ENCODE measurements at places on chromosomes 6 and 20. TPM values are rescaled to one million over a fixed set of nuclear protein-coding genes. Genes with fewer than 3 reads are reported as not detected.
A peak's percentile ranks its signal among the peaks of the same experiment; 100 is the strongest.

DNA sequence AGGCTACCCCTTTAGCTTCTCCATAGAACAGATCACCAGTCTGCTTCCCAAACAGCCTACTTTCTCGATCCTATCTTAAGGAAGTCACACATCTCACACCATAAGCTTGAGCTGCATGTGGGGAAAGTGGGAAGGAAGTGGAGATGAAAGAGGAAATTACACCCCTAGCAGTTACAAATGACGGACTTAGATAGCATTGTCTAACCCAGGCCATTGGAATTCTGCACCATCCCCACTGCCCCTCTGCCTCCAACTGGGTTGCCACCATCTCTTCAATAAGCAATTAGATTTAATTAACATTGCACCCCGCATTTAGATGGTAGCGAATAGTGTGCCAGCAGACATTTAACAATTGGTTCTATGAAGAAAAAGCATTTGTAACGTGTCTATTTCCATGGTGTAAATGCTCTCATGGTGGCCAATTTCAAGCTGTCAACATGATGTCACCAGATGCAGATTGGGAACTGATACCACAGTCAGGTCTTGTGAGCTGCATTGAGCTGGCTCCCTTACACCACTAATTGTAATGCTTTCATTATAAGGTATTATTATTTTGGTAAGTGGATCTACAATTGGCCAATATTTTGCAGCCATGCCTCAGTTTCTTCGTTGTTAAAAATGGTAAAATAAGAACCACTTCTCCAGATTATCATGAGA, 124.7 kb downstream of the CD24 start:
- no peak for DNase-seq
- H3K4me3 ChIP-seq, result no peak overlapping the region
- no peaks in the 10 kb centered on the region for H3K36me3 ChIP-seq
- H3K27ac ChIP-seq, result no peak overlapping the region
- H3K4me1 ChIP-seq, result no peaks in the 10 kb centered on the region
- peaks cover 1% of the 10 kb centered on the region for H3K27me3 ChIP-seq

- peaks cover 6% of the 10 kb centered on the region for H3K4me1 ChIP-seq
- H3K27ac ChIP-seq, result peak overlapping the region; percentile 73
- peak; percentile 30 for DNase-seq
Observed at GRCh38 chr6:1062786-1063545, 248.9 kb upstream of the FOXQ1 start.

- no peak for DNase-seq
- H3K4me1 ChIP-seq, result peaks cover 8% of the 10 kb centered on the region
- H3K27me3 ChIP-seq, result no peaks in the 10 kb centered on the region
- H3K4me3 ChIP-seq, result no peak overlapping the region
- no peak overlapping the region for H3K27ac ChIP-seq
Observed at GRCh38 chr6:2171728-2172127, 73.7 kb downstream of the GMDS start.

GRCh38 chr20:7196481-7196880, 429.0 kb downstream of the BMP2 start:
- no peak overlapping the region for H3K27ac ChIP-seq
- DNase-seq, result no peak
- H3K27me3 ChIP-seq, result no peaks in the 10 kb centered on the region
- no peaks in the 10 kb centered on the region for H3K36me3 ChIP-seq

NKX2-2 gene
- not detected for total RNA-seq

GRCh38 chr6:20160541-20161283, 51.6 kb downstream of the MBOAT1 start:
- no peak overlapping the region for H3K27ac ChIP-seq
- peaks cover 1% of the 10 kb centered on the region for H3K4me1 ChIP-seq
- no peaks in the 10 kb centered on the region for H3K27me3 ChIP-seq
- DNase-seq, result no peak
- no peak overlapping the region for H3K4me3 ChIP-seq

GRCh38 chr20:6007529-6008103, 46.2 kb downstream of the LRRN4 start:
- no peak for DNase-seq
- H3K4me3 ChIP-seq, result peak overlapping the region; percentile 92
- no peak overlapping the region for H3K27ac ChIP-seq
- H3K27me3 ChIP-seq, result no peaks in the 10 kb centered on the region
- H3K4me1 ChIP-seq, result peaks cover 3% of the 10 kb centered on the region

SLC13A3 gene
- 2.5 TPM for total RNA-seq

WFDC5 gene
- total RNA-seq, result not detected

RIPPLY2 gene
- total RNA-seq, result not detected

GRCh38 chr6:47524136-47524845, 46.7 kb downstream of the CD2AP start:
- H3K27ac ChIP-seq, result no peak overlapping the region
- peak; percentile 12 for DNase-seq
- no peaks in the 10 kb centered on the region for H3K4me1 ChIP-seq
- H3K27me3 ChIP-seq, result no peaks in the 10 kb centered on the region

DNA sequence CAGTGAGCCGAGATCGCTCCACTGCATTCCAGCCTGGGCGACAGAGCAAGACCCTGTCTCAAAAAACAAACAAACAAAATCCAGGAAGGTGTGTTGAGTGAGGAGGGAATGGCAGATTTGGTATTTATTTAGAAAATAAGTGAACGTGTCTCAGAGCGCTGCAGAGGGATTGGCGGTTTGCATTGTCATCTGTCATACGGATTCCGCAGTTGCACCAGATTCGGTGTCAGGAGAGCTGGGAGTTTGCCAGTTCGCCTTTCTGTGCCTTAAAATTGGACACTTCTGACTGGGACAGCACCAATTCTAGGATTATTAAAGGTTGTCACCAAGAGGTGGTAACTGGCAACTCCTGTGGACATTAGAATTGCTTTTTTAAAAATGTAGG, 912 bp downstream of the SNRNP48 start:
- peaks cover 8% of the 10 kb centered on the region for H3K4me1 ChIP-seq
- DNase-seq, result peak; percentile 23
- H3K4me3 ChIP-seq, result peak overlapping the region; percentile 98

GRCh38 chr6:74606582-74607071, 599.2 kb downstream of the COL12A1 start:
- H3K27me3 ChIP-seq, result no peaks in the 10 kb centered on the region
- H3K36me3 ChIP-seq, result no peaks in the 10 kb centered on the region
- peak overlapping the region; percentile 43 for H3K27ac ChIP-seq
- DNase-seq, result peak; percentile 96

DNA sequence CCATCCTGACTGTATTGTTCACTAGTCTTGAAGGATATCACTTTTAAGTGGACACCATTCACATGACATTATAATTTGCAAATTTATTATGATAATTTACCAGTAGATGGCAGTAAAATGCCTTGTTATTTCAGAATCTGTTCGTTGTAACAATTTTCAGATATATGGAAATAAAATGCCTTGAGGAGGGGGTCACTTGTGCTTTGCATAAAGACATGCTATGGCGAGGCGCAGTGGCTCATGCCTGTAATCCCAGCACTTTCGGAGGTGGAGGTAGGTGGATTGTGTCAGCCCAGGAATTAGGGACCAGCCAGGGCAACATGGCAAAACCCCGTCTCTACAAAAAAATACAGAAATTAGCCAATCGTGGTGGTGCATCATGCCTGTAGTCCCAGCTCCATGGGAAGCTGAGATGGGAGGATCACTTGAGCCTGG, 9.0 kb upstream of the NCOA6 start:
- H3K4me1 ChIP-seq, result no peaks in the 10 kb centered on the region
- H3K27ac ChIP-seq, result no peak overlapping the region
- peaks cover 15% of the 10 kb centered on the region for H3K27me3 ChIP-seq
- peak; percentile 45 for DNase-seq
- H3K36me3 ChIP-seq, result no peaks in the 10 kb centered on the region

GRCh38 chr6:122078481-122078880, 321.0 kb upstream of the HSF2 start:
- no peak for DNase-seq
- H3K36me3 ChIP-seq, result no peaks in the 10 kb centered on the region
- H3K27me3 ChIP-seq, result no peaks in the 10 kb centered on the region
- H3K4me1 ChIP-seq, result no peaks in the 10 kb centered on the region
- H3K27ac ChIP-seq, result no peak overlapping the region

HUS1B gene
- 0.56 TPM for total RNA-seq

ASIP gene
- not detected for total RNA-seq

GRCh38 chr20:52601295-52601971, 370.7 kb upstream of the TSHZ2 start:
- no peaks in the 10 kb centered on the region for H3K27me3 ChIP-seq
- DNase-seq, result no peak
- H3K36me3 ChIP-seq, result no peaks in the 10 kb centered on the region
- no peaks in the 10 kb centered on the region for H3K4me1 ChIP-seq
- H3K4me3 ChIP-seq, result no peak overlapping the region

DNA sequence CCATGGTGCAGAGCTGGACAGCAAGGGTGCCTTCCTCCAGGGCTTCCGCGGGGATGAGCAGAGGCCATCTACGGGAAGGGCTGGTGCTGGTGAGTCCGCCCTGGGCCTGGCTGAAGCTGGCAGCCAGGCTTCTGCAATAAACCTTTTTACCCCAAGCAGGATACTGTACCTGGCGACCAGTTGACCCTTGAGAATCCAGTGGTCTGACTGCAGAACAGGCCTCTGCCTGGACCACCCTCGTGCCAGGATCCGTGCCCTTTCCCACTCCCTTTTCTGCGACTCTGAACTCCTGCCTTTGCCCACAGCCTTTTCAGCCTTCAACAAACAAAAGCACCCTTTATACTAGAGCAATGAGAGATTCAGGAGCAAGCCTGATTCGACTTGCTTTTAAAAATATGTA, 18.9 kb downstream of the CDH26 start:
- peaks cover 6% of the 10 kb centered on the region for H3K4me1 ChIP-seq
- DNase-seq, result no peak
- H3K27me3 ChIP-seq, result no peaks in the 10 kb centered on the region

DNA sequence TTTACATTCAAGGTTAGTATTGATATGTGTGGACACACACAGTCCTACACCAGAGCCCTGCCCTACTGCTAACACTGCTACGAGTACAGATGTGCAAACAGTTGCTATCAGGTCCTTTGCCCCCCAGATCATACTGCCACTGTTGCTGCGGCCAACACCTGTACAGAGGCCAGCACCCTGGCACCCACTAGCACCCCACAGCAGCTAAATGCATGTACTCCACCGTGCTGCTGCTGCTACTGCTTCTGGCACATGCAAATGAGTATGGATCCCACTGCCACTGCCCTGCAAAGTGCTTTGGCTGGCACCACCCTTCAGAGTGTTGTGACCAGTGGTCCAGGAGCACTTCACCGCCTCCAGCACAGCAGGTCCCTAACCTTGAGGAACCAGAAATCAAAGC, 621.9 kb downstream of the GRIK2 start:
- H3K36me3 ChIP-seq, result no peaks in the 10 kb centered on the region
- no peak overlapping the region for H3K27ac ChIP-seq
- no peak for DNase-seq
- H3K4me3 ChIP-seq, result no peak overlapping the region

C6orf52 gene
- total RNA-seq, result not detected

KIF13A gene
- 51.8 TPM for total RNA-seq

DNA sequence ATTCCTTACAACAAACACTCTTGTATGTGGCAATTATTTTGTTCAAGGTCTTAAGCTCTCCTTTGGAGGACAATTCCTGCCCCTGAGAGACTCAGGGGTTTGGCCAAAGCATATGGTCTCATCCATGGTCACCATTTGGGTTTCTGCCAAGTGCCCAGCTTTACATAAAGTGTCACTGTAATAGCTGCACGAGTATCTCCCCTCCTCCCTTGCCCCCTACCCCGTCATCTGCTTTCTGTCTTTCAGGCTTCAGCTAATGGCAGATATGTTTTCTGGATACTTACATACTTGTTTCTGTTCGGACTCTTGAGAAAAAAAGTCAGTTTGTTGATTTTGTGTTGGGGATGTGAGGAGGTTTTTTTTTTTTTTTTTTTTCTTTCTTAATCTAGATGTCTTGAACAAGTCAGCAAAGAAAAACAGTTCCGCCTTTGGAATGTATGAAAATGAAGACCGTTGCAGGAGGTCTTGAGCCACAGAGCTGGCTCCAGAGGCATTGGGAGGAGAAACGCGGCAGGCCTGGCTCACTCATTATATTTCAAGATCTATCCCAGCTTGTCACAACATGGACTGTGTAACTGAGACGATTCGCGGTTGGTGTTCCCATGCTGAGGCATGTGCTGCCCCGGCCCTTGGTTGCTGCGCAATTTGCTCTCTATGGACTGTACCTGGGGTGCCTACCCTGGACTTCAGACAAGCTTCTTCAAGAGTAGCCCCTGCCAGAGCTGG, 32.6 kb upstream of the STX16 start:
- DNase-seq, result peak; percentile 82
- H3K4me1 ChIP-seq, result peaks cover 23% of the 10 kb centered on the region
- H3K27ac ChIP-seq, result peak overlapping the region; percentile 73
- no peaks in the 10 kb centered on the region for H3K27me3 ChIP-seq
- no peaks in the 10 kb centered on the region for H3K36me3 ChIP-seq
- H3K4me3 ChIP-seq, result no peak overlapping the region

SHLD1 gene
- 1.9 TPM for total RNA-seq

GRCh38 chr6:14499841-14500240, 382.3 kb downstream of the CD83 start:
- no peak overlapping the region for H3K27ac ChIP-seq
- H3K27me3 ChIP-seq, result no peaks in the 10 kb centered on the region
- no peak overlapping the region for H3K4me3 ChIP-seq
- H3K36me3 ChIP-seq, result no peaks in the 10 kb centered on the region
- peak; percentile 87 for DNase-seq
- peaks cover 4% of the 10 kb centered on the region for H3K4me1 ChIP-seq

PCMT1 gene
- 159 TPM for total RNA-seq

DNA sequence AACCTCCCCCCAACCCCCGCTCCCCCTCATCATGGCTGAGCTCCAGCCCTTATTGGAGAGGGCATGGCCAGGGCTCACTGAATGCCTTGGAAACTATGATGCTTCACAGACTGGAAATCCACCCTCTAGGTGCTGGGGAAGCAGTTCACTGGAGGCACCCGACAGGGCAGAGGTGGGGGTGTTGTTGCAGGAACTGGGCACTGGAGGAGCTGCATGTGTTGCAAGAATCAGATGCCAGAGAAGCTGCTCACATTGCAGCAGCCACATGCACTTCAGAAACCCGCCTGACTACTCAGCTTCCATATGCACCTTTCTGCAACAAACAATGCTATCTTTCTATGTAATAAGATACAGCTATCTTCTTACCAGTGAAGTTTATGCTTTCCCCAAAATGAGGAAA, 7.9 kb upstream of the TBPL1 start:
- H3K27me3 ChIP-seq, result no peaks in the 10 kb centered on the region
- no peak overlapping the region for H3K27ac ChIP-seq
- H3K36me3 ChIP-seq, result no peaks in the 10 kb centered on the region
